ENCODE measurements at places on chromosomes 16 and 17.

- no peak for DNase-seq
Observed at GRCh38 chr16:58155839-58156238, 26.7 kb upstream of the CFAP20 start.

GRCh38 chr17:80738020-80738808 is 193.6 kb downstream of the RPTOR start:
- DNase-seq = peak; percentile 90

DNA sequence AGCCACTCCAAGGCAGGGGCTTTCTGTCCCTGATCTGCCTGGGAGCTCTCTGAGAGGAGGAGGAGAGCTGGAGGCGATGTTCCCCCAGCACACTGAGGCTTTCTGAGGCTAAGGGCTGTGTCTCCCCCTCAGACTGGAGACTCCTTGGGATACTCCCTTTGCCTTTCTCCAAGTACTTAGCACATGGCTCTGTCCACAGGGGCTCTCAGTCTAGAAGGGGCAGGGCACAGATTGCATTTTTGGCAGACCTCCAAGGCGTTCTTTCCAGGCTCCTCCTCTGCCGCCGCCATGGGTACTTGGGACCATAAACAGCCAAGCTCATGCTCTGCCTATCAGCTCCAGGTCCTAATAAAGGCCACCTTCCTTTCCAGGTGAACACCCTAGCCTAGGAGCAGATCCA is 1.8 kb upstream of the GIP start:
- no peak for DNase-seq

DNA sequence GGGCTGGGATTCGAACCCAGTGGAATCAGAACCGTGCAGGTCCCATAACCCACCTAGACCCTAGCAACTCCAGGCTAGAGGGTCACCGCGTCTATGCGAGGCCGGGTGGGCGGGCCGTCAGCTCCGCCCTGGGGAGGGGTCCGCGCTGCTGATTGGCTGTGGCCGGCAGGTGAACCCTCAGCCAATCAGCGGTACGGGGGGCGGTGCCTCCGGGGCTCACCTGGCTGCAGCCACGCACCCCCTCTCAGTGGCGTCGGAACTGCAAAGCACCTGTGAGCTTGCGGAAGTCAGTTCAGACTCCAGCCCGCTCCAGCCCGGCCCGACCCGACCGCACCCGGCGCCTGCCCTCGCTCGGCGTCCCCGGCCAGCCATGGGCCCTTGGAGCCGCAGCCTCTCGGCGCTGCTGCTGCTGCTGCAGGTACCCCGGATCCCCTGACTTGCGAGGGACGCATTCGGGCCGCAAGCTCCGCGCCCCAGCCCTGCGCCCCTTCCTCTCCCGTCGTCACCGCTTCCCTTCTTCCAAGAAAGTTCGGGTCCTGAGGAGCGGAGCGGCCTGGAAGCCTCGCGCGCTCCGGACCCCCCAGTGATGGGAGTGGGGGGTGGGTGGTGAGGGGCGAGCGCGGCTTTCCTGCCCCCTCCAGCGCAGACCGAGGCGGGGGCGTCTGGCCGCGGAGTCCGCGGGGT is at the start of gene CDH1:
CDH1 (plus strand) TSS at position 247 of the 684 bp plus-strand sequence; CDS start at position 371, 124 bp downstream.
- no peak for DNase-seq

DNA sequence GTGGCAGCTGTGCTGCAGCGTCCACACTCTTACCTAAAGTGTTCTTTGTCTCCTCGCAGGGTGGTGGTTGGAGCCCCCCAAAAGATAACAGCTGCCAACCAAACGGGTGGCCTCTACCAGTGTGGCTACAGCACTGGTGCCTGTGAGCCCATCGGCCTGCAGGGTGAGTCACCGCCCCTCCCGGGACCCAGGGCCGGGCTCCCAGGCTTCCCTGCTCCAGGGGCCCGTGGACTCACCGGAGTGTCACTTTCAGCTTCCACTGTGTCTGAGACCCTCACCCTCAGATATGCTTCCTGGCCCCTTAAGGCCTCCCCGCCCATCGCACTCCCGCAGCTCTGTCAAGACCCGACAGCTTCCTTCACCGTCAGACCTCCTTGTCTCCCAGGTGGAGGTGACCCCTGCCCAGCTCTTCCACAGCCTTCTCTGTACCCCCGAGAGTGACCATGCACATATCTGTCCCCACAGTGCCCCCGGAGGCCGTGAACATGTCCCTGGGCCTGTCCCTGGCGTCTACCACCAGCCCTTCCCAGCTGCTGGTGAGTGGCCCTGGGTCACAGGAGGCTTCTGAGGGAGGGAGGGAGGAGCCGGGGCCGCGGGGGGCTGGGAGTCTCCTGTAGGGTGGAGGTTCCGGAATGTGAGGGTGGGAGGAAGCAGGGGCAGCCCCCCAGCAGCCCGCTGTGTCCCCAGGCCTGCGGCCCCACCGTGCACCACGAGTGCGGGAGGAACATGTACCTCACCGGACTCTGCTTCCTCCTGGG is 1.8 kb downstream of the ITGAX start:
- no peak for DNase-seq

- no peak for DNase-seq
Observed at GRCh38 chr17:10368561-10368960, 4.2 kb downstream of the MYH13 start.

DNA sequence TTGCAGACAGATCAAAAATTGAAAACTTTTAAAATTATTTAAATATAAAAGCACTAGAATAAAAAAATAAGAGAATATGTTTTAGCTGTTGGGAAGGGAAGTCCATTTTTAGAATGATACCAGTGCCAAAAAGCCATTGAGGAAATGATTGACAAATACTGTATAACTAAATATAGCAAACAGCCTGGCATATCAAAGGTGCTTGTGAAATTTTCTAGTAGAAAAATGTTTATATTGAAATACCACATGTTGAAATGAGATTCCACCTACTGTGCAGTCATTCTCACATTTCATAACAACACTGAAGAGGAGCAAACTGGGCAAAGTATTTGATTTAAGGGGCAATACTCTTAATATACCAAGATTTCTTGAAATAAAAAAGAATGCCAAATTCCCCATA is 183.5 kb downstream of the PHKB start:
- no peak for DNase-seq

GRCh38 chr17:1022278-1023024 is 25.5 kb downstream of the TIMM22 start:
- DNase-seq = no peak

GRCh38 chr16:70660672-70661350 is 14.5 kb downstream of the IL34 start:
- DNase-seq = no peak

DNA sequence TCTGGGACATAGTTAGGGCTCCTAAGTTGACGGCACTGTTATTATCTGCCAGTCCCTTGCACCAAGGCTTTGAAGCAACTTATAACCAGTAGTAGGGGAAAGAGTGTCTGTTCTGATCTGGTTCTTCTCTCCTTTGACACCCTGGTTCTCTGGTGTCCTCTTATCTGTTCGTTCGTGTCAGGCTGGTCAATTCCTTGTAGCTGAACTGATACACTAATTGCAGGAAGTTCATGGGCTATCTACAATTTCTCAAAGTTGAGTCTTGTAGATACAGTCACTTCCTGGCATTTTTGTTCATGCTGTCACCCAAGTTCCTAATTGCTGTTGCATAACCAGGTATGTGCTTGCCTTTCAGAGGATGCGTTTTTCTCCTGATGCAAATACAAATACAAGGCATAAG is 17.3 kb upstream of the MYO1D start:
- no peak for DNase-seq

GRCh38 chr17:83199500-83200201 is 120.2 kb downstream of the METRNL start:
- peak; percentile 76 for DNase-seq

- DNase-seq = no peak
Observed at GRCh38 chr16:19850131-19850817, 34.4 kb downstream of the GPRC5B start.

DNA sequence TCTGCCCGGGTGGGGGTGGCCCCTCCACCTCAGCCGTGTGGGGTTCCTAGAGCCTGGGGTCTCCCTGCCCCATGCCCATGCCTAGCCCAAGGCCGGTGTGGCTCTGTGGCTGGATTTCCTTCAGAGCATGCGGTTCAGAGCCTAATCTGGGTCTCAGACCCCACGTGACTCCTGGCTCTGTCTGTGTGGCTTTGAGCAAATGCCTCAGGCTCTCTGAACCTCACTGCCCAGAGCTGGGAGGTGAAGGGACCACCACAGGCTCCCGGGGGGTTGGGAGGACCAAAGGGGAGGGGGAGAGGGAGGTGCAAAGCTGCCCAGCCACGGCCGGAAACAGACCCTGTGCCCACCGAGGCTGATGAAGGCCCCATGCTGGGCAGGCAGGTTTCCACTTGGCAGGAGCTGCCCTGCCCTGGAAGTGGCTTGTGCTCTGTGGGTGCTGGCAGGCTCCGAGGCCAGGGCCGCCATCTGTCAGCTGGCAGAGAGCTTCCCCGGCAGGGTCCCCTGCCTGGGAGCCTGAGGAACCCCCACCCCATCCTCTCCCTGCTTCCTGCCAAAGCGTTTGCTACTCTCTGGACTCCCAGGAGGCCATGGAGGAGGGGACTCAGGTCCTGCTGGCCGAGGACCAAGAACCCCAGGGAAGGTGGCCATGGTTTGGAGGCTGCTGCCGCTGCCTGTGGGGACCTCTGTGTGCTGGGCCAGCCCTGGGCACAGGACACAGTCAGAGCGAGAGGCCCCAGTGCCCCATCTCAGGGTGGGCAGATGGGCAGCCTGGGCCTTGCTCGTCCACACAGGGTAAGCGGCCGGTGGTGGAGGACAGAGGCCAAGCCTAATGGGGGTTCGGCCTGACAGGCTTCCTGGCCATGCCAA is 4.0 kb downstream of the CDH15 start:
- DNase-seq = no peak

DNA sequence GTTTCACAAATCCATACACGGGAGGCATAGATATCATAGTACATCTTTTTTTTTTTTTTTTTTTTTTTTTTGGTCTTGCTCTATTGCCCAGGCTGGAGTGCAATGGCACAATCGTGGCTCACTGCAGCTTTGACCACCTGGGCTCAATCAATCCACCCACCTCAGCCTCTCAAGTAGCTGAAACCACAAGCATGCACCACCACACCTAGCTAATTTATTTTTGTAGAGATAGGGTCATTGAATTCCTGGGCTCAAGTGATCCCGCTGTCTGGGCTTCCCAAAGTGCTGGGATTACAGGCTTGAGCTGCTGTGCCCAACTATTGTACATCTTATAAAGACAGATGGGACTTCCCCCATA is 3.5 kb upstream of the RAPGEFL1 start:
- no peak for DNase-seq

GRCh38 chr17:56177361-56177760 is 24.1 kb downstream of the ANKFN1 start:
- no peak for DNase-seq

GRCh38 chr17:81301195-81302144 is 6.4 kb upstream of the SLC38A10 start:
- DNase-seq = no peak

DNA sequence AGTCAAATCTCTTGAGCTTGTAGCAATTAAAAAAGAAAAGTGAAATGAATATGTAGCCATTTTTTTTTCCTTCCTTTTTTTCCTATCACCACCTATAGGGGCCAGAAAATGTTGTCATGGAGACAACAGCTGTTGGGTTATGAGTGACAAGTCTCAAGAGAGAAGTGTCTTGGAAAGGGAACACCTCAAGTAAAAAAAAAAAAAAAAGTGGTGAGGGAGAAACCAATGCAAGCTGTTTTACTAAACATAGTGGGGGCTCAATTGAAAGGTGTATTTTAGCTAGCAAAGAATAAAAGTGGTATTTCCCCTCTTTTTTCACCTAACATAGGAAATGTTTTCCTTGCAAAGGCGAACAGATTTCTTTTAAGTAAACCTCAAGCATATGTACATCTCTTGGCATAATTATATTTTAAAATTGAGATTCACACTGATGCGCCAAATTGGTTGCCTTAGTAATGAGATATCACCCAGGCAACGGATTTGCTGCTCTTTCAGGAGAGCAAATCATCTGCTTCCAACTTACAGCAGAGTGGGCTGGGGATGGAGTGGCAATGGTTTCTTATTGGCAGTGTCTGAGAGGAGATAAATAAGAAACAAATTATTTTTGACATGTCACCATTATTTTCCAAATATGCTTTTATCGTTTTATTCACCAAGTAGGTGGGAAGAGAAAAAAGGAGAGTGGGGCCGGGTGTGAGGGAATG is 183.6 kb downstream of the MYO1D start:
- no peak for DNase-seq

- DNase-seq = no peak
Observed at GRCh38 chr17:27849474-27850185, 43.5 kb downstream of the LYRM9 start.

GRCh38 chr17:30571921-30572320 is 94.7 kb downstream of the GOSR1 start:
- DNase-seq = no peak

GRCh38 chr17:29215717-29216116 is 30.9 kb upstream of the CRYBA1 start:
- no peak for DNase-seq

DNA sequence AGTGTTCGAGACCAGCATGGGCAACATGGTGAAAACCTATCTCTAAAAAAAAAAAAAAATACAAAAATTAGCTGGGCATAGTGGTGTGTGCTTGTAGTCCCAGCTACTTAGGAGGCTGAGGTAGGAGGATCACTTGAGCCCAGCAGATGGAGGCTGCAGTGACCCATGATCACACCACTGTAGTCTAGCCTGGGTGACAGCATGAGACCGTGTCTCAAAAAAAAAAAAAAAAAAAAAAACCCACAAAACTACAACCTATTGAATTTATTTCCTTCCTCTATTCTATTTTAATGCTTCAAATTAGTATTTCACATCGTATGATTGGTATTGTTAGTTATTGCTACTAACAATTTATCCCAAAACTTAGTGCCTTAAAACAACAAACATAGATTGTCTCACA is 9.4 kb upstream of the NUFIP2 start:
- DNase-seq = no peak

DNA sequence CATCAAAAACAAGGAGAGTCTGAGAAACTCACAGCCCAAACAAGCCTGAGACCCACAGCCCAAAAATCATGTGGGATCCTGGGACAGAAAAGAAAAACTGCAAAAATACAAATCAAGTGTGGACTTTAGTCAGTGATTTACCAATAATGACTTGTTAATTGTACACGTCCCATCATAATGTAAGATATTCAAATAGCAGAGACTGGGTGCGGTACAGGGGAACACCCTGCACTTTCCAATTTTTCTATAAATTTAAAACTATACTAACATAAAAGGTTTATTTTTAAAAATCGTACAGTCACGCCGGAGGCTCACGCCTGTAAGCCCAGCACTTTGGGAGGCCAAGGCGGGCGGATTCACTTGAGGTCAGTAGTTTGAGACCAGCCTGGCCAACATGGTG is 8.8 kb downstream of the CEP131 start:
- no peak for DNase-seq

DNA sequence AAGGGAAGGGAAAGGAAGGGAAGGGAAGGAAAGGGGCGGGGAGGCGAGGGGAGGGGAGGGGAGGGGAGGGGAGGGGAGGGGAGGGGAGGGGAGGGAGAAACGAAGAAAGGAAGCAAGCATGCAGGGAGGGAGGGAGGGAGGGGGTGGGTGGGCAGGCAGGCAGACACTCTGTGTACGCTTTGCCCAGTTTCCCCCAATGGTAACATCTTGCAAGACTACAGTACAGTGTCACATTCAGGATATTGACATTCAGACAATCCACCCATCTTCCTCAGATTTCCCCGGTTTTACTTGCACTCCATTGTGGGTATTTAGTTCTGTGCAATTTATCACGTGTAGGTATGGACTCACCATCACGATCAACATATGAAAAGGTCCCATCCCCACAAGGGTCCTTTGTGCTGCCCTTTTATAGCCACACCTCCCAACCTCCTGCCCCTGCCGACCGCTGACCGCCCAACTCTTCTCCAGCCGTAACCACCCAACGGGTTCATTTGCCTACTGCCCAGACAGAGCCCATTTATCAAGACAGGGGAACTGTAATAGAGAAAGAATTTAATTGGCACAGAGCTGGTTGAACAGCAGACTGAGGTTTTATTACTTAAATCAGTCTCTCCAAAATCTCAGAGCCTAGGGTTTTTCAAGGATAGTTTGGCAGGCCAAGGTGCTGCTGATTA is 91.4 kb upstream of the FA2H start:
- DNase-seq = no peak
